Left renal cortex interstitium (tissue), 4 donors: ENCODE measurements at places on chromosomes 2 and 18. TPM values are rescaled to one million over a fixed set of nuclear protein-coding genes. Genes with fewer than 3 reads are reported as not detected.

DNA sequence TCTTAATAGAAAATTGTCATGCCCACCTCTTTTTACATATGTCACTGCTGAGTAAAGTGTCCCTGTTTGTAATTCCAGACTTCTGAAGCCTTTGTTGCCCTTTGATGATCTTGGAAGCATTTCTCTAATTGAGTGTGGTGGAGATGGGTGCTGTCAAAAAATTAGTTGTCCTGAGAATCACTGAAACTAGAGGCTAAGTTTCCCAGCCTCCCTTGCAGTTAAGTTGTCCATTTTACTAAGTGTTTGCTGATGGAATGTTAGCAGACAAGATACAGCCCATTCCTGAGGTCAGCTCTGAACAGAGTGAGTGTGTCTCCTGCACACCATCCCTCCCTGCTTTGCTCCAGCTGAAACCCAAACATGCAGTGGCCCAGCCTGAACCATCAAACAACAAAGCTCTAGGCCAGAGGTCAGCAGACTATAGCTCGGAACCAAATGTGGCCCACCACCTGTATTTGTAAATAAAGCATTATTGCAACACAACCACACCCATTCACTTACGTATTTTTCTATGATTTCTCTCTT lies 28.1 kb upstream of the TMEM177 start:
- DNase-seq: no peak

DNA sequence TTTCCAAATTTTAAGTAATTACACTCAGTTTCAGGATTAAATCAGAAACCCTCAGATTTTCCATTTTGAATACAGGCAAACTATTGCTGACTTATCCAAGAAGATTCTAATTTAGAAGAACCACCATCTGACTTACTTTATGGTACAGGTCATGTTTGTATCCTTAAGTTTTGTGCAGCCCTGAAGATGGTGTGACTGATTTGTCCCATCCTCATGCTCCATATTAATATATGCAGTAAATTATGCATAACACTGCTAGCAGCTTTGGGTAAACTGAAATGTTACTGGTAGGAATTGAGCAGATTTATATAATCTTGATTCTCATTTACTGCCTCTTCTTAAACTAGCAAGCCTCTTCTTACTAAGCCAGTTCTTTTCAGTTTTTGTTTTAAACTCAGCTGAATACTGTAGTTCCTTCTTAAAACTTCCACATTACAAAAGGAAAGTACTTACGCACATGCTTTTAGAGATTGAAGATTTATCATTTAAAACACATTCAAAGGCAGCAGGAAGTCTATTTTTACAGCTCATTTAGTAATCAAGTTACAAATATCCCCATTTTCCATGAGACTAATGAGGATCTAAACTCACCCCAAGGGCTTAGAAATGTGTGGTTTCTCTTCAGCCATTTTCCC lies 25.7 kb downstream of the MEX3C start:
- no peak for DNase-seq

GRCh38 chr2:215772634-215773563 lies 240.5 kb downstream of the MREG start:
- no peak for DNase-seq

- DNase-seq: no peak
Measured at GRCh38 chr2:8144785-8145184, 537.1 kb upstream of the ID2 start.

GRCh38 chr18:29726646-29727045 lies 1315.9 kb downstream of the DSC3 start:
- no peak for DNase-seq

DNA sequence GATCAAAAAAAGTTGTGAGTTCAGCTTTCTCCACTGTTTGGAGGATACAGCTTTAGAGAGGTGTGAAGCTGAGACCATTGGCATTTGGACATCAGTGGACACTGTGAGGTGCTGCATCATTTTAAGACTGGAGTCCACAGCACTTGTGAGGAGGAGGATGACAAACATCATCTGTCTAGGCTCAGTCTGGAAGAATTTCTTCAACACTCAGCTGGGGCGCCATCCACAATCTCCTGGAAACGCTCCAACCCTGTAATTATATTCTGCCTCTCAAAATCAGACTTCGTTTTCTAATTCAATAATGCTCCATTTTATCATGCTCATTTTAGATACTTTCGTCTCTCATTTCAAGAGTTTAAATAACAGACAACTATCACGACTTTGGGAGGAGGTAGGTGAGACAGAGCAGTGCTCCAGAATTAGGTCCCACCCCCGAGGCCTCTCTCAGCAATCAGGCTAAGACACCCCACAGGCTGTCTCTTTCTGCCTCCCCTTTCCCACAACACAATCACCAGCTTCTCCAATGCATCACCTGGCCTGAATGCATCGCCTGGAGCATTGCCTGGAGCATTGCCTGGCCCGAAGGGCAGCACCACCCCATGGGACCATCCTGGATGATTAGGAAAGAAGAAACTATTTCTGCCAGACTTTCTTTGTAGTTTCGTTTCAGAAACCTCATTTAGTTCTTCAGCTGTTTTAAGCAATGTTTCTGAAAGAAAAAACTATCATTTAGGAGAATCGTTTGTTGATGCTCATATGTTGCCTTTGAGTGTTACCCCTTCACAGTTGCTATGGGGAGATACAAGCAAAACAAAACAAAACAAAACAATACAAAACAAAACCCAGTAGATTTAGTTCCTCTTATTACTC lies 37.0 kb upstream of the DPP10 start:
- no peak for DNase-seq

DNA sequence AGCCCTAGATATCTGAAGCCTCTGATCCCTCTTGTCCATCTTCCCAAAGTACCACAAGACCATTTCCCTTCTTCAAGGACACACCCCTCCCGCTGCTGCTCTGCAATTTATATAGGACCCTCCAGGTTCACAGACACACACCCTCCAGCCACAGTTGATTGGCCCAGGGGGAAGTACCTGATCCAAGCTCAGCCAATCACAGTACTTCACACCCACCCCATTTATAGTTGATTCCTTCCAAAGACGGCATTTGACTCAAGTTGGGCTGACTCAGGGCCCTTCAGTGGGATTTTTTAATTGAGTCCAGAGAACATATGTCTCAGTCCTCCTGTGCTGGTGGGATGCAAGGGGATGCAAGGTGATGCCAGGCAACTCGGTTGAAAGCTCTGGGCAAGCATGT lies 59.2 kb downstream of the GYPC start:
- DNase-seq: no peak

- no peak for DNase-seq
Measured at GRCh38 chr2:189658306-189659212, 2.7 kb upstream of the ASNSD1 start.

- no peak for DNase-seq
Measured at GRCh38 chr18:27724362-27724761, 452.6 kb downstream of the CDH2 start.

DNA sequence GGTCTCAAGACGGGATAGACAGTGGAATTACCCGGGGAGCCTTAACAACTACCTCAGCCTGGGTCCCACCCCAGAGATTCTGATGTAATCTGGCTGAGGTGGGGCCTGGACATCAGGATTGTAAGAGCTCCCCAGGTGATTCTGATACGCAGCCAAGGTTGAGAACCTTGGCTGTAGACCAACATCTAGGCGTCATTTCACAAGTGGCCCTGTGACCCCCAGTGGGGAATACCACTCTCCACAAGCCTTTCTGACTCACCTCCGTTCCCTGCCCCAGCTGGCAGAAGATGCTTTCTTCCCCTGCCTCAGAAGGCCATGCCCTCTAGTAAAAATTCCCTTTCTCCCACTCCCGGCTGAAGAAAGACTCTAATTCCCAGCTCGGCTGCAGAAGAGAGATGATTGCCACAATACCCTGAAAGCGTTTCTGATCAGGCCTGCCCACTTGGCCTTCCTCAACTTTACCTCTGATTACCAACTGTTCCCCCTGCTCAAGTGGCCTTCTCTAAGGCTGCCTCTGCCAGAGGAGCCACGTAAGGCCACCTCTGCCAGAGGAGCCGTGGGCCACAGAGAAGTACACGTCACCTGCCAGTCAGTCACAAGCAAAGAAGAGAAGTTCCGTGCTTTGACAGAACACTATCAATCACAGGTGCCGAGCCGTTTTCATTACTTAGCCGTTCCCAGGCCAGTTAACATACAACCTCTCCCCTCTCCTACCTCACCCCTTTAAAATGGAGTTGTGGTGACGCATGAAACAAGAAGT lies 116.8 kb upstream of the PKDCC start:
- DNase-seq: no peak

DNA sequence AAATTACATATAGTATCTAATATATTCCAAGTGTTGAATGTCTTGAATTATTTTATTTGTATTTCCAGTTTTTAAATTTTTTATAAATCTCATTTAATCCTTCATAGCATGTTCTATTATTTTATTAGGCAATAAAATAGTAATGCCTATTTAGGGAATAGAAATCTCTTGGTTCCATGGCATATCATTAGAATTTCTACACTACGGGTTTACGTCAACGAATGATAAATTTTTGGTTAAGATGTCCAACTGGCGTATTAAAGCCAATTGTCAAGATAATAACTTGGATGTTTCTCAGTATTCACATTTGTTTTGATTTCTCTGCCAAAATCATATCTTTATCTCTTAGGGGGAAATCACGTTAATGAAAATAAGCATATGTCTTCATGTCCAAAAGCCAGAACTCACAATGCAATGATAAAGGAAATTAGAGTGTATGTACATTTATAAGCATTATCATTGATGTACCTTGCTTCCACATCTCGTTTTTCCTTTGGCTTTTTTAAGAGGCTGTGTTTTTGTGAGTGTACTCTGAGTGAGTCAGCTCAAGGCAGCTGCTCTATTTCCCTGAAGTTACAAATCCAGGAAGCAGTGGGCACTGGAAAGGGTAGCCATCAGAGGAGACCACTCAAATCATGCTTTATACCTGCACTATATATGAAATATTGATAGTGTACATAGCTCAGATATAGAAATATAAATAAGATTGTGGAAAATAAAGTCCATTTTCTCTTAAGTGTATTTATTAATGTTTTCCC lies 115.8 kb upstream of the PDE1A start:
- no peak for DNase-seq

DNA sequence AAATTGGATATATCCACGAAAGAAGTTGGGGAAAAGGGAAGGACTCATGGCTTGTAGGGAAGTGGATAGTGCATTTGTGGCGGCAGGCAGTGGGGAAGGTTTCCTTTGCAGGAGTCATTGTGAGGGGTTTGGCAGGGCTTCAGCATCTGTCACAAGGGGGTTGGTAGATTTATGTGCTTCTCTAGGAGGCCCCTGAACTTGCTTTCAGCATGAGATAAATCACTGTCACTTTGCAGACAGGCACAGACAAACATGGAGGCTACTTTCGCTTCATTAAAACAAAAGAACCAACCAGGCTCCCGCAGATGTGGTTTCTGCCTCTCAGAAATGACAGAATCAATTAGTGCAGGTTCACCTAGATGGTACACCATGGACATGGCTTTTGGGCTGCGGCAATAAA lies 340.7 kb downstream of the TGIF1 start:
- DNase-seq: no peak

DNA sequence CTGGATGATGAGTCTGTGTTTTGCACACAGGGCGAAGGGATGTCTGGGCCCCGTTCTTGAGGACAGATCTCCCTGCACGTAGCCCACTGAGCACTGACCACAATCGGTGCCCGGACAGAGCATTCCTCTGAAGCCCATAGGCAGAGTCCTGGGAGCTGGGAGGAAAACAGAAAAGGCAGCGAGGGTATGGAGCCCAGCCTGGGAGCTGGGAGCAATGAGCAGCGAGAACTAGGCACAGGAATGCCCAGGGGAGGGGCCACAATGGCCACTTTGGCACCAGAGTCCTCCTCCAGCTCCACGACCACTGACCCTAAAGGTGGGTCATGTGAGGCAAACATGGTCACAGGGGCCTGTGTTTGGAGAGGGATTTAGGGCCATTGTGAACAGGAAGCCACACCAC lies 333.9 kb downstream of the EIPR1 start:
- no peak for DNase-seq

DNA sequence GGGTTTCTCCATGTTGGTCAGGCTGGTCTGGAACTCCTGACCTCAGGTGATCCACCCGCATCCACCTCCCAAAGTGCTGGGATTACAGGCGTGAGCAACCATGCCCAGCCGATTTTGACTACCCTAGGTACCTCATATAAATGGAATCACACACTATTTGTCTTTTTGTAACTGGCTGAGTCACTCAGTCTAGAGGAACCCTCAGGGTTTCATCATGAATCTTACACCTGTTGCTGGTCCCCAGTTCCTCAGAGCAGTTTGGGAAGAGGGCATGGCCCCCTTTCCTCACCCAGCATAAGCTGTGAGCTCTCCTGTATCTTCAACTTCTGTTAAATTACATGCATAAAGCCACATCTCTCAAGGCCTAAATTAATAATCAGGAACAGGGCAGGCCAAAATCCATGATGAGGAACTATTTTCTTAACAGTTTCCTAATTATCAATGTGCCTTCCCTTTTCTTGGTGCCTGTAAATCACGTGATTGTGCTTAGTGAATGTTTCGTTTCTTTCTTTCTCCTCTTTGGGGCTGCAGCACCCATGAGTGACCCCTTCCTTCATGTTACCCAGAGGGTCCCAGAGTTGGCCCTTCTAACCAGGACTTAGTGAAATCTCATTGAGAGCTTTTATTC lies 20.9 kb downstream of the DYSF start:
- DNase-seq: no peak

- DNase-seq: no peak
Measured at GRCh38 chr2:112173646-112174319, 35.6 kb downstream of the FBLN7 start.

DNA sequence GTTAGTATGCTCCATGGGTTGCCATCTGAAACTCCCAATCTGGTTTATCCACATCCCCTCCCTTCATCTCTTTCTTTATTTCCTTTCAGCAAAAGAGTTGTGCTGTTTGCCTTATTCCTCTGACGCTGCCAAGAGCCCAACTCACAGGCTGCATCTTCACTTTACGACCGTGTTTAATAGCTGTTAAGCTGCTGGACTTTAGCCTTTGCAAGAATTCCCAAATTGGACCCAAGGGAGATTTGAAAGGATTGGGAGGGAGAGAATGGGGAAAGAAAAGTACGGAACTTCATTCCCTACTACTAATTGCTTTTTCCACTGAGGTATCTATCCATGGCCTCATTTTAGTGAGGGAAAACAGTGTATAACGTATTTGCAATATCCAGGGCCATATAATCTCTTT lies 263.4 kb upstream of the MEIS1 start:
- no peak for DNase-seq

- DNase-seq: no peak
Measured at GRCh38 chr2:219560037-219560892, 11.1 kb downstream of the OBSL1 start.

ZNF892 gene
- polyA plus RNA-seq: 3.7 TPM

FKBP7 gene
- polyA plus RNA-seq: 68.0 TPM

SCG2 gene
- polyA plus RNA-seq: 1.5 TPM

PLEKHH2 gene
- polyA plus RNA-seq: 39.8 TPM

SP5 gene
- 2.7 TPM for polyA plus RNA-seq

DSG2 gene
- 42.4 TPM for polyA plus RNA-seq

INHA gene
- 1.9 TPM for polyA plus RNA-seq
